ENCODE measurements at places on chromosomes 6 and 20. TPM values are rescaled to one million over a fixed set of nuclear protein-coding genes. Genes with fewer than 3 reads are reported as not detected.

PRRC2A gene
- 110 TPM for polyA plus RNA-seq

TMEM170B gene
- polyA plus RNA-seq: 0.41 TPM

TULP1 gene
- 0.08 TPM for polyA plus RNA-seq

GUCA1A gene
- not detected for polyA plus RNA-seq

RIN2 gene
- polyA plus RNA-seq: 11.8 TPM
